ENCODE measurements at places on chromosomes 3 and 15.
A peak's percentile ranks its signal among the peaks of the same experiment; 100 is the strongest.

DNA sequence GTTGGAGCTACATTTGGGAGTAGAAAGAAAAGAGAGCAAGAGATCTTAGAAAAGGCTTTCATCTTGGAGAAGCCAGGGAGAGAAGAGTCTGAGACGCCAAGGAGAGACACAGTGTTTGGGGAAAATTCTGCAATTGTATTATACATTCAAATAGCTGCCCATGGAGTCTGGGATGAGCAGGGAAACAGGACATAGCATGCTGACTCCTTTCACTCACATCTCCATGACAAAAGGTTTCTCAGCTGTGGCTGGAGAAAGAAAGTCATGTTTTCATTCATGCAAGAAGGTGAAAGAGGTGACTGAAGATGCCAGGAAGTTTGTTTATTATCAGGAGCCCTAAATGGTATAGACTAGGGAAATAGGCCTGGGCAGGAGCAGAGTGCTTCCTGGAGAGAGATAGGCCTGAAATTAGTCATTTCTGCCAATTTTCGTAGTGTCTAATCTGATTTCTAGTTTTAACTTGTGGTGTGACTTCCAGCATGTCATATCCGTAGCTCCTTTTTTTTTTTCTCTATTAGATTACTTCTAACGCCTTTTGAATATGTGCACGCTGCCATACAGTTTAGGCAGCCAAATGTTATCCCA lies 34.1 kb downstream of the ACP3 start:
- no peak for DNase-seq

GRCh38 chr3:154123906-154124305 lies 2.7 kb downstream of the ARHGEF26 start:
- DNase-seq: no peak

GRCh38 chr15:99250857-99251841 lies at the start of gene LRRC28:
LRRC28 (plus strand) TSS chr15:99251481; CDS start chr15:99255958, 4,477 bp downstream.
- DNase-seq: peak; percentile 99

DNA sequence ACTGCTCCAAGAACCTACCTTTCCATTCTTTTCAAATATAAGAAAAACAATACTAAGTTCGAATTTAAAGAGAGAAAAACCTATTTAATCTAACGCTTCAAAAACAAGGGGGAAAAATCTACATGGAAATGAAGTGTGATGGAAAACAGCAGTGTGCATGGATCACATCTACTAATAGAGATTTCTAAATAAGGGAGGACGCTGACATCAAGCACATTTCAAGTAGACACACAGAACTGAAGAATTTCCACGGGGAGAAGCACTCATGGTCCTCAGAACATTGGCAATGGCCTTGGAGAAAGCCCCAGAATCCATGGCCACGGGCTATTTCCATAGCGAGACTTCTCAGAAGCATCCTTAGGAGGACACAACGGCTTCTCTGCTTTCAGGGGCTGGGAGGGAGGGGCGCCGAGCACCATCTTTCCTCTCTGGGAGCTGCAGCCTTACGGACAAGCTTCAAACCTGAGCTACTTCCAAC lies 1.0 kb downstream of the TASOR start:
- DNase-seq: no peak

DNA sequence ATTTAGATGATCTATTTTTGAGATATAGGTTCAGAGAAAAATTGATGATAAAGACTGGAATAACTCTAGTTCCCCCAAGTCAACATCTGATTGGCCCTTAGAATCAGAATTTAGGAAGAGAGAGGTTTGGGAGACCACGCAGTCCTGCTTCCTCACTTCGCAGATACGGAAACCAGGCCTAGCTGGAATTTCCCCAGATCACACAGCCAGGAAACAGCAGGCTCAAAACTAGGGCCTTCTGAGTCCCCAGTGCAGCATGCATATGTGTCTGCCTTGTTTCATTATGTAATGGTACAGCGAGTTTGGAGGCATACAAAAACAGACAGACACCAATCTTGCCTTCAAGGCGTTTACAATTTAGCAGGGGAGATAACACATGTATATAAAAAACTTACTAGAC lies 177.1 kb upstream of the ICE2 start:
- DNase-seq: no peak

GRCh38 chr3:162338514-162338913 lies 841.9 kb downstream of the OTOL1 start:
- no peak for DNase-seq

Data from D341Med (cell line).